Mesenteric fat pad (tissue), 1 donor: ENCODE measurements at places on chromosomes 2 and 18. TPM values are rescaled to one million over a fixed set of nuclear protein-coding genes. Genes with fewer than 3 reads are reported as not detected.

COL4A3 gene
- 0.67 TPM for total RNA-seq

CFAP65 gene
- total RNA-seq = not detected

TEX44 gene
- not detected for total RNA-seq

CTNNA2 gene
- not detected for total RNA-seq

KLF7 gene
- 68.9 TPM for total RNA-seq

SPHKAP gene
- total RNA-seq = not detected

ATP5F1A gene
- 303 TPM for total RNA-seq

PLGLB1 gene
- not detected for total RNA-seq
